Activated naive CD4-positive, alpha-beta T cell treated with Interleukin-2 at 50 U/mL for 16 hours (primary cell): ENCODE measurements at places on chromosomes 4 and X.

GRCh38 chr4:184442314-184442635 is 32.1 kb downstream of the IRF2 start:
- DNase-seq = no peak

DNA sequence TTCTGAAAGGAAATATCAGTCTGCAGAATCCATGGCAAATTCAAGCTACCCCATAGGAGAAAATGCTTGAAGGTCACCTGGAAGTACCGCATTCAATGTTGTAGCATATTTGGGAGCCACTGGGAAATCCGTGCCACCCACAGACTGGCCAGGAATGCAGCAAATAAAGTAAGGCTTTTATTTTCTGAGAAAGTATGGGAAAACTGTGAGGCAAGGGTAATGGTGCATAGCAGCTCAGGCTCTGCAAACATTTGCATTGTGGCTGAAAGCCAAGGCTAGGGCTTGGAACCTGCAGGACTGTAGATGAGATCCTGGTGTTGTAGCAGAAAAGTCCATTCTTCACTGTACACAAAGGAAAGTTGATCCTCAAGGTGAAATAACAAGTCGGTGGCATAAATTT is 450.9 kb upstream of the NR3C2 start:
- DNase-seq = no peak

GRCh38 chrX:8813036-8813435 is 11.9 kb upstream of the FAM9A start:
- no peak for DNase-seq

DNA sequence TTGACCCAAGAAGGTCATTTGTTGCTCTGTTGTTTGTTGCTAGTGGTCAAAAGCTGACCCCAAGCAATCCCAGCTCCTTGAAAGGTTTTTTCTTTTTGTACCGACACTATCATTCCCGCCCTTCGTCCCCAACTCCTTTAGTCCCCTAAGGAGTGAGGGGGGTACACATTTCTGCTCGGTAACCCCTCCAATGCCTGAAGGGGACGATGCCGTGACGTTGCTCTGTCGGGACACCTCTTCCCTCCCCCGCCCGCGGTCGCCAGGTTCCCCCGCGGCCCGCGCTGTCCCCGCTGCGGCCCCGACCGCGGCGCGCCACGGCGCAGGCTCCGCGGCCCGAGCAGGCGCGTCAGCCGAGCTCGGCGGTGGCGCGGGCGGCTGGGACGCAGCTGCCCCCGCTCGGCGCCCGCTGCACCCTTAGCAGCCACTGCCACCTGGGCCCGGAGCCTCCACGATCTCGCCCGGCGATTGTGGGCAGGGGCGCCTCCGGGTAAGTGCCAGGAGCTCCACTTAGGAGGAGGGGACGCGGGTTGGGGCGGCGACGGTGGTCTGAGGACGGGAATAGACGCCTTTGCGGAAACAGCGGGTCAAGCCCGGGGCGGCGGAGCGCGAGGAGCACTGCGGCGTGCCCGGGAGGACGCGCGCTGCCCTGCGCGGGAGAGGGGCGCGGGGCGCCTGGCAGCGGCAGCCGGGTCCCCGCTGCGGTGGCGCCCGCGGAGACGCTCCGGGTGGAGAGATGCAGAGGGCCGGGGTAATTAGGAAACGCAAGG is at the start of gene GLRB:
GLRB (plus strand) TSS at position 340 of the 767 bp plus-strand sequence. CDS start 1,875 bp downstream, outside the sequence.
- no peak for DNase-seq

GRCh38 chr4:338759-339097 is 1.1 kb downstream of the ZNF141 start:
- DNase-seq = no peak
